ENCODE measurements at places on chromosomes 2 and 18.

GRCh38 chr2:208118918-208119317 lies 5.4 kb downstream of the CRYGD start:
- no peak for DNase-seq

DNA sequence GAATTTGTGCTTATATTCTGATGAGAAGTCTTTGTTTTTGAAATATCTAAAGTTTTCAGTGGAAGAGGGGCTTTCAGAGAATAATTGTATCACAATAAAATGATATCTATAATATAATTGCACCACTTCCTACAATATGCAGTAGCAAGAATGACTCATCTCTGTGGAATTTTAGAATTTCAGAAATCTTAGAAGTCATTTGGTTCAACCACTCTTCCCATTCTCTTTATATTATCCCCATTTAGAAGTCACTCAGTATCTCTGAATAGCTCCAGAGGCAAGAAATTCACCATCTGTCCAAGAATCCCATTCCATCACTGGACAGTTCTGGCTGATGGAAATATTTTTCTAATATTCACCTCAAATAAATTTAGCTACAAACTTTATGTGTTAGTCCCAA lies 59.3 kb upstream of the CCDC68 start:
- DNase-seq = no peak

DNA sequence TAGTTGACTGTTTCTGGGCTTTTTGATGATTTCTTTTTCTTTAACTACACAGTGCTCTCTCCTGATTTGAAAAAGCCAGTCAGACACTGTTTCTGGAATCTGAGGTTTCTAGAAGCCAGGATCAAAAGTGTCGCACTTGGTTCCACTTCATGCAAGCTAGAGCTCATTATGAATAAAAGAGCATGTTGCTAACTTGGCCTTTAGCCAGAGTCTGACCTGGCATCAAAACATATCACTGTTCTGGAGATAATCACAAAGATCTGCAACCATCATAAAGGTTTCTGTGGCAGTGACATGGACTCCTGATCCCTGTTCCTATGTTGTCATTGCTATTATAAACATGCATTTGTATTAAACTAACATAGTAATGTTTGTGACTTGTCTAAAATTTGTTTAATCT lies 76.1 kb upstream of the MAPRE2 start:
- peak; percentile 21 for DNase-seq

DNA sequence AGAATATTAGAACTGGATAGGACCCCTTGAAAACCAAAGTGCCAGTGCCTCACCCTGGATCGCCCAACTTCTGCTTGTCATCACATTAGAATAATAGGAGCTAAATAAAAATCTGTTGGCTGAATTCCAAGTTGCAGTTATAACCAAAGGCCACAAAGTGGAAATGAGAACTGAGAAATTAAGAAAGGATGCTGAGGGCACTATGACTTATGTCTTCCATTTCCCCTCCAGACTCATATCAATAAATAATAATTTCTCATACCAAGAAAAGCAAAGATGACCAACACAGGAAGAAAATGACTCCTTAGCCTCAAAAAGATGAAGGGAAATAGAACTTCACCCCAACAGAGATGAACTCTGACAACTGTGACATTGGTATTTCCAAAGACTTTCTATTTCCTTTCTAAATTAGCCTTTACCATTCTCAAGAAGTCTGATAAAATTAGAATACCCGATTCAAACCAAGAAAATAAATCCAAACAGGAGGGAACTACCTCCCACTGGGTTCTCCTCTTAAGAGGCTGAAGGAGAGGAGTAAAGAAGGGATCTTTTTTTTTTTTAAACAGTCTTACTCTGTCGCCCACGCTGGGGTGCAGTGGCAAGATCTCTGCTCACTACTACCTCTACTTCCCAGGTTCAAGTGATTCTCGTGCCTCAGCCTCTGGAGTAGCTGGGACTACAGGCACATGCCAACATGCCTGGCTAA lies 46.5 kb upstream of the EPG5 start:
- no peak for DNase-seq

GRCh38 chr2:109225170-109225782 lies 96.3 kb downstream of the SH3RF3 start:
- DNase-seq = no peak

- no peak for DNase-seq
These were observed 62.6 kb downstream of the SLC40A1 start for GRCh38 chr2:189517847-189518535.

DNA sequence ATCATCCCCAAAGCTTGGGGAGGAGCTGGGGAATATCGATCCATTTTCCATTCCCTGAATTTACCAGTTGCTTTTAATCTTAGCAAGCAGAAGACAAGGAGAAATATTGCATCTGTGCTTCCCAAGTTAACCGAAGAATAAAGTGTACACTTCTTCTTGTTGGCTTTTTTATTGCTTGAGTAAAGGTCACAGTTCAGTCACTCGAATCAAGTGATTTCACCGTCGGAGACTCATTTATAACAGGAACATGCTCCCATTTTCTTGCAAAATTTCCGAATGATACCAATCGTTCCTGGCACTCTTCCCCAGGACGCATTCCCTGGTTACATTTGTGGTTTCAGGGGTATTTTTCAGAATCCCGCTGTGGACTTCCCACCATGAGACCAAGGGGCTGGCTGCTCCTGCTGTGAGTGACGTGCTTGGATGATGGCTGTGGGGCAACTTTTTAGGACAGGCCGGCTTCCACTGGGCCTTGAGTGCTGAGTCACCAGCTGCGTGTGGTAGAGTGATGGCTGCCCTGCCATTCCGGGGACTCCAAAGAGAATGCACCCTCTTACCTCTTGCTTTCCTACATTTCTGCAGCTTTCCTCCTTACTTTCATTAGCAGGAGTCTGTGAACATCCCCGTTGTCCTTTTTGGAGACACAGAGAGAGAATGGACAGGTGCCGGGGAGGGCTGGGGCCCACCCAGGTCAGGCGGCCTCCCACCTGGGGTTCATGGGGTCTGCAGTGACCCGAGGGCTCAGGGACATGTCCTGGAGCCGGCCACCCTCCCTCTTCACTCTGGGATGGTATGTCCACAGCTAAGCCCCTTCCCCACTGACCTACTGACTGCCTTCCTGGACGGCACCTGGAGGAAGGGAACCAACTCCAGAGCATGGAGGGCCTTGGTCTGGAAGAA lies 60.7 kb upstream of the HDAC4 start:
- DNase-seq = no peak

DNA sequence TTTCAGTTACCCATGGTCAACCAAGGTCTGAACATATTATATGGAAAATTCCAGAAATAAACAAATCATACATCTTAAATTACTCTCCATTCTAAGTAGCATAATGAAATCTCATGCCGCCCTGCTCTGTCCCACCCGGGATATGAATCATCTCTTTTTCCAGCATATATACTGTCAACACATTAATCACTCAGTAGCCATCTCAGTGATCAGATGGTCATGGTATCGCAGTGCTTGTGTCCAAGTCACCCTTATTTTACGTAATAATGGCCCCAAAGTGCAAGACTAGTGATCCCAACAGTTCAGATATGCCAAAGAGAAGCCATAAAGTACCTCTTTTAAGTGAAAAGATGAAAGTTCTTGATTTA lies 43.8 kb downstream of the OSBPL6 start:
- no peak for DNase-seq

DNA sequence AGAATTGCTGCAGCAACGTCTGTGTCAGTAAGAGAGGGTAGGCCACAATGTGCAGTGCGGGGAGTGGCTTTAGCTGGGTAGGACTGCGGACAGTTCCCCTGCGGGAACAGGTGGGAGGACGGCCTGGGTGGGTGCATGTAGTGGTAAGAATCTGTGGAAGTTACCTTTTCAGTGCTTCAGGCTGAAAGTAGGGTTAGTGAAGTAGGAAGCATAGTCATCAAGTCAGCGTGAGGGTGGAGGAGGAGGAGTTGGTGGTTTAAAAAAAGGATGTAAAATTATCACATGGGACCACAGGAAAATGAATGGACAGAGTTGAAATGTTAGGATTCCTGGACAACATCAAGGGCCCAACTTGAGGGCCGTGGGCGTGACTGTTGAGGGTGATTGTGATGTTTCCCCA lies 13.2 kb downstream of the CEP192 start:
- no peak for DNase-seq

DNA sequence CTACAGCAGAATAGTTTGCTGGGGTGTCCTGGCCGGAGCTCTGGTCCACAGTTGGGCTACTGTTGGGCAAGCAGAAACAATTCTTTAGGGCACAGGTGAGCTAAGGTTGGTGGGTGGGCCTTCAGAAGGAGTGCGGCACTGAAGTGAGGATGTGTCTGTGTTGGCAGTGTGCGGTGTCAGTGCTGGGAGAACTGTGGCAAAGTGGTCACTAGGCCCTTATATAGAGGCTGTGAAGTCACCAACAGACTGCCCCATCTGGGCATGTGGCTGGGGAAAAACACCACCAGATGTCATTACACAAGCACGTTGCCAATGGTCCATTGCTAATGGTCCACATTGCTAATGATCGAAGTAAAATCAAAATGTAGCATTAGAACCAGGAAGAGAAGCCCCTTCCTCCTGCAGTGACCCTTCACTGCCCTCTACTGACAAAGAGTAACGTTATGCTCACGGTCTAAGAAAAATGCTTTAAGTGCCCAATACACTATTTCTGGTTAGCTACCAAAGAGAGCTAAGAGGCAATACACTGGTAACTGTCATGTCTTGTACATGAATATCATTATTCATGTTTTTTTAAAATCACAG lies 21.3 kb downstream of the SCN1A start:
- DNase-seq = no peak

GRCh38 chr18:6866552-6867085 lies 137.1 kb downstream of the ARHGAP28 start:
- DNase-seq = peak; percentile 10

DNA sequence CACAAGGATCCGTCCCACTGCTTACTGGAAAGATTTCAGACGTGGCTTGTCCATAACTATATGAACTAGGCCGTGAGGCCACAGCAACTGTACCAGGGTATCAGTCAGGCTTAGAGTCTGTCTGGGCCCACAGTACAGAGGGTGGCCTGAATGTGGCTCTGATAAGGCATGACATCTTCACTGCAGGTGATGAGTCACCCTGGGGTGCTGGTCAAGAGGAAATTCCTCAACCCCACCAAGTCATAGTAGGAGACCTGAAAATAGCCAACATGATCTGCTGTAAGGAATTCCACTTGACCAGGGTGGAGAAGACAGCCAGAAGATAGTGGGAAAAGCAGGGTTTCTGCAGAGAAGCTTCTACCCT lies 107.7 kb downstream of the INHBB start:
- DNase-seq = no peak

- no peak for DNase-seq
These were observed 29.1 kb downstream of the SP140L start for GRCh38 chr2:230356084-230356483.

DNA sequence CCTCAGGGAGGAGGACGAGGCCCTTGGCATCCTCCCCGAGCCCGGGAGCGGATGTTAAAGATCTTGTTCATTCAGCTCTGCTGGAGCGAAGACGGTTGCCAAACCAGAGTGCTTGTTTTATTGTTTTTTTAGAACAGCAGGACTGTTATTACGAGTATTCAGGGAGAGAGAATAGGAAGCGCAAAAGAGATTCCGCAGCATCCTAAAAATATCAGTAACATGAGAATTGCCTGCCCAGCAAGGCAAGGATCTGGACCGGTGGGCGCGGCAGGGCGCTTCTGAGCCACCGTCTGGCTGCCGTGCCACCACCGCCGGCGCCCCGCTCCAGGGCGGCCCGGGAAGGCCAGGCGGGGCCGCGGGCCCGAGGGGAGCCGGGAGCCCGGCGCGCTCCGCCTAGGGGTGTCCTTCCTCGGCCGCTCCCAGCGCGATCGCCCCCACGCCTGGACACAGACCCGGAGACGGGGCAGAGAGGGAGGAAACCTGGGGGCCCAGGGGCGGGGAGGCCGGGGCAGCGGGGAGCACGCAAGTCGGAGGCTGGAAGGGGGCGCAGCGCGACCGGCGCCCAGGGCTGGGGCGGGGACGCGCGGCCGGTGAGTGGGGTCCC lies 843 bp downstream of the CYS1 start:
- DNase-seq = no peak

GRCh38 chr18:24417480-24417879 lies 9.0 kb upstream of the IMPACT start:
- no peak for DNase-seq

DNA sequence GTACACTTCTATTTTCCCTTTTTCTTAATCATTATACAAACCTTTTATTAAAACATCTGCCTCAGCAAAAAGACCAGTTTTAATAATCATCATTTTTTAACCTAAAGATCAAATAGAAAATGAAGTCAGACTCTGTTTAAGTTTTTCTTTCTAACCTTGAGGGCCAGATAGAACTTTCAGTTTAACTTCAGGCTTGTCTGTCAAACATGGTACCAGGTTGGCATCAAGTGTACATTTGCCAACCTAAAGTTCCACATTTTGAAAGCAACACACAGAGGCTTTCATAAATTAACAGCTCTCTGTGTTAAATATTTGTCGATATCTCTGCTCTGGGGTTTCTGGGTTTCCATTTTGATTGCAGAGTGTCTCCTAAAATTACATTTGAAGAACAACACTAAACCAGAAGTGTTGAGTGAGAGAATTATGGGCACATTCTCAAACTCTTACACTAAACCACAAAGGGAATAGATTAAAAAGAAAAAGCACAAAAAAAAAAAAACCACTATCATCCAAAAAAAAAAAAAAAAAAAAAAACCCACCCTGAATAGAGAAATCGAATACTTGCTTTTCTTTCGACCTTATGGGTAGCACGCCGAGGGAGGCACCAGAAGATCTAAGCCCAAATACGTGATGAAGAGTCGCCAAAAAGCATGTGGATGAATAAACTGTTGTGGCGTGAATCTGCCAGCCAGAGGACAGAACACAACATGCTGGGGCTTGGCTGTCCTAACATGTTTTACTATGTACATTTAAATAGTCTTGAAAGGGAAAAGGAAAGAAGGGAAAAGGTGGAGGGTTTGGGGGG lies 166.2 kb downstream of the TCF4 start:
- no peak for DNase-seq
